Gastrocnemius medialis (tissue), 4 donors: ENCODE measurements at places on chromosomes 16 and 17.

GRCh38 chr16:65809627-65810026 is 556.9 kb upstream of the CDH5 start:
- no peak for DNase-seq

DNA sequence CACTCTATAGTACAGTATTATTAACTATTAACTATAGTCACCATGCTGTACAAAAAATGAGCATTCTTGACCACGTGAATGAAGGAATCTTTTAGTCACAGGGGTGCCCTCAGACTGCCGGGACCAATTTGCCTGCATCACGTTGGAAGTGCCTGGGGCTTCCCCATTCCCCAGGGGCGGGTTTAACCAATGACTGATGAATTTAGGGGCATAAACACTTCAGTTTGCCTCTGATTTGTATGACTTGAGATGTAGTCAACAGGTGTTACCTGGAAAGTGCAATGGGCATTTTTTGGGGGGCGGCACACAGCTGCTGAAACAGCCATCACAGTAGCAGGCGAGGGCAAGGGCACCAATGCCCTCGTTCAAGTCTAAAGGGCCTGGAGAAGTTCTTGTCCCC is 8.7 kb upstream of the PYY start:
- DNase-seq, result no peak

DNA sequence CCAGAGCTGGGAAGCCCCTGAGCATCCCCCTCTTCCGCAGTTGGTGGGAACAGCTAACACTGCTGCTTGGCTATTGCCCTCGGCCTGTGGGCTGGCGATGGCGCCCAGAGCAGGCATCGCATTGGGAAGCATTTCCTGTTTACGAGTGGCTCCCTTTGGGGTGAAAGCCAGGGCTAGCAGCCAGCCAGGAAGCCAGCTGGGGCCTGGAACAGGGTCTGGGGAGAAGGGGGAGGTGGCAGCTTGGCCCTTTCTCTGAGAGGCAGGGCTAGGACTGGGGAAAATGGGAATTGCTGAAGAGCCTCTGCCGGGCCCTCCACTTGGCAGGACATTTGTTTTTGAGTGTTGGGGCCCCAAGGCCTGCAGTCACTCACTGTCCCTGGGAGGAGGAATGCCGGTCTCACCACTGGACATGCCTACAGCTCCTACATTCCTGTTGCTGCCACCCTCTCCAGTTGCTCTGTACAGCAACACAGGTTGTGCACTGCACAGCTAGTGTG is 2.4 kb upstream of the MTSS2 start:
- peak; percentile 52 for DNase-seq

DNA sequence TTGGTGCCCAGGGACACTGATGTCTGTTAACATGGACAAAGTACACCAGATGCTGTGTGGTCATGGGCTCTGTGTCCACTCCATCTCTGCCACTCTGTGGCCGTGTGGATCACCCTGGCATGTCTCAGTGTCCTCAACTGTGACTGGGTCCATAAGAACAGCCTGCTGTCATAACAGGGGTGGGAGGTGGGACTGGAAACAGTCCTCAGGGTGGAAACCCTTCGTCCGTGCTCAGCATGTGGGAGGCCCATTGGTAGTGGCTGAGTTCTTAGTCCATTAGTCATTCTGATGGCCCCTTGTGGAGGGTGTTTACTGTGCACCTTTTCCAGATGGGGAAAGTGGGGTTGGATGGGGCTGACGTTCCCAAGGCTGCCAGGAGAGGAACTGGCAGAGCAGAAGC is 12.8 kb downstream of the FLYWCH2 start:
- no peak for DNase-seq

DNA sequence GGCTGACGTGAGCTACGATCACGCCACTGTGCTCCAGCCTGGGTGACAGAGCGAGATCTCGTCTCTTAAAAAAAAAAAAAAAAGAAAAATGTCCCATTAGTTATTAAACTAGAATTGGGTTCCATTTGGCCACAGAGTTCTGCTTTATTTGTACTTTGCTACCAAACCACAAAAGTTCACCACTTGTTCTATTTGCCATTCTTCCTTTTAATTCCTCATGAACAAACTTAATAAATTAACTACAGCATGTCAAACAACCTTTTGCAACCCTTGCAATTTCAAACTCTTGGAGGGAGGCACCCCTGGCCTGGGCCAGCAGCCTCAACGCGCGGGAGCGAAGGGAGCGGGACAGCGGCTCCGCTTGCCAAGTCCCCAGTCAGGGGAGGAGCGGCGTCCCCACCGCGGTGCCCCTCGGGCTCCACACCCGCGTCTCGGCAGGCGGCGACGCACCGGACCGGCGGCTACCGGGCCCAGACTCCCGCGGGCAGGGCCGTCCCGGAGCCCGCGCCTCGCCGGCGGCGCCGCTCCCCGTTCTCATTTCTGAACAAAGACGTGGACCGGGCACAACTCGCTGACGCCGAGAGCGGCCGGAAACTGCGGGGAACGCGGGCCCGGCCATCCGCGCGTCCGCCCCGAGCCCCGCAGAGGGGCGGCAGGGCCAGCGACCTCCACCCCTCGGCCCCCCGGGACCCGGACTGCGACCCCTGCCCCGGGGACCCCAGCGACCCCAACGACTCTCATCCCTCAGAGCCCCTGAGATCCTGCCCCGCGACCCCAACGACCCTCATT is 775 bp downstream of the CYTH1 start:
- peak; percentile 56 for DNase-seq

GRCh38 chr17:58192612-58193011 is at the start of gene EPX:
TSS of gene EPX (plus strand) at chr17:58192726. CDS start at chr17:58192847, 121 bp downstream.
- DNase-seq, result no peak

DNA sequence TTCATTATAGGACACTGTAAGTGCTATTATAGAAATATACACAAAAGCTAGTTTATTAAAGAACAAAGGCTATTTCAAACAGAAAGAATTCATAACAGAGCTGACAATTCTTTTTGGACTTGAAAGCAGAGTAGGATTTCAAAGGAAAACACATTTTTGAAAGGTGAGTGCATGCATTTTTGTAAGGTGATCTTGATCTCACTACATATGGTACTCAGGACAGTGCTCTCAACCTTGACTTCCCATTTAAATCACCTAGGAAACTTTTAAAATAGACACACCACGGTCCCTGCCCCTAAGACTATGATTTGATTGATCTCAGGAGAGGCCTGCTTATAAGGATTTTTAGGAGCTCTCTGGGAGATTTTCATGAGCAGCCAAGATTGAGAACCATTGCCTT is 1362.0 kb downstream of the CDH8 start:
- no peak for DNase-seq

DNA sequence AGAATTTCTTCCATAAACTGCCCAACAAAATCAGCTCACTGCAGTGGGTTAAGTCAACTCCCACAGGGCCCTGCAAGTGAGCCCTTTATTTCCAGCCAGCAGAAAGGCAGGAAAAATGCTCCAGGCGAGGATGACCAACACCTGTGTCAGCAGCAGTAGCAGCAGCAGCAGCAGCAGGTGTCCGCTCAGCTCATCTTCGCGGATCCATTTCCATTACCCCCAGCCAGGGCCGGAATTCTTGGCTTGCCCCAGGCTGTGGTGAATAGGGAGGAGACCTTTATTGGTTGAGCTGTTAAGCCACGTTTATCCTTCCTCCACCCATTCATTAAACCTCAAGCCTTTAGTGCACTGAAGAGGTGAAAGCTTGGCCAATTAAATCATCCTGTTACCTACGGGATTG is 46.2 kb downstream of the MARCHF10 start:
- DNase-seq, result no peak

DNA sequence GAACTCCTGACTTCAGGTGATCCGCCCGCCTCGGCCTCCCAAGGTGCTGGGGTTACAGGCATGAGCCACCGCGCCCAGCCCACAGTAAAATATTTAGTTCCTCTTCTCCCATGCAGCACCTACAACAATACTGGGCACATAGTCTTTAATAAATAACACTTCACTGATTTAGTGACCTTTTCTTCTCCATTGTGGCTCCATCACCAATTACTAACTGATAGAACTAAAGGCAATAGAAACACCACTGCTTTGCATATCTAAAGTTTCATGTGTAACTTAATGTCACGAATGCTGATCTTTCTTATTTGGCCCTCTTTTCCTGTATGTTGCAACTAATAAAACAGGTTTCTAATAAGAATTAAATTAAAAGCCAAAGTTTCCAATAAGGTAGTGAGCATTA is 38.9 kb downstream of the TRIM37 start:
- DNase-seq, result no peak
